Type B pancreatic cell (in vitro differentiated cells): ENCODE measurements at places on chromosomes 1 and 21.

- no peak for DNase-seq
Observed at GRCh38 chr1:159089184-159089791, 12.7 kb upstream of the AIM2 start.

GRCh38 chr1:184223216-184223615 is 163.6 kb upstream of the C1orf21 start:
- no peak for DNase-seq

GRCh38 chr1:91894036-91894761 is 8.2 kb upstream of the TGFBR3 start:
- DNase-seq: no peak

DNA sequence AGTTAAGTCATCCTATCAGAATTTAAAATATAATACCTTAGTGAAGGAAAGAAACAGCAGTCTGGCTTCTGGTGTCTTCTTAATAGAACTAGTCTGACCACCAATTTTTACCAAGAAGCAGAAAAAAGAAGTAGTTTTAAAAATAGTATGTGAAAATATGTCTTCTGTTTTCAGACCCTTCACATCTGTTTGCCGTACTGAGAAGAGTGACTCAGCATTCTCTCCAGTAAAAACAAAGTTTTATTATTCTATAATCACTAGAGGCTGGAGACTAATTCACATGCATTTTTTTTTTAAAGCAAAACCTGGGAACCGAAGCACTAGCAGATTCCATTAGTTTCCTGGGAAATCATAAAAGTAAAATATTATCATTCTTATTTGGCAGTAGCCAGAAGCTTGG is 163.8 kb downstream of the COL24A1 start:
- DNase-seq: no peak
